LNCaP clone FGC (cell line): ENCODE measurements at places on chromosomes 3 and 15.

- no peak for DNase-seq
These were observed 14.7 kb upstream of the ATP2B2 start for GRCh38 chr3:10520072-10520471.

DNA sequence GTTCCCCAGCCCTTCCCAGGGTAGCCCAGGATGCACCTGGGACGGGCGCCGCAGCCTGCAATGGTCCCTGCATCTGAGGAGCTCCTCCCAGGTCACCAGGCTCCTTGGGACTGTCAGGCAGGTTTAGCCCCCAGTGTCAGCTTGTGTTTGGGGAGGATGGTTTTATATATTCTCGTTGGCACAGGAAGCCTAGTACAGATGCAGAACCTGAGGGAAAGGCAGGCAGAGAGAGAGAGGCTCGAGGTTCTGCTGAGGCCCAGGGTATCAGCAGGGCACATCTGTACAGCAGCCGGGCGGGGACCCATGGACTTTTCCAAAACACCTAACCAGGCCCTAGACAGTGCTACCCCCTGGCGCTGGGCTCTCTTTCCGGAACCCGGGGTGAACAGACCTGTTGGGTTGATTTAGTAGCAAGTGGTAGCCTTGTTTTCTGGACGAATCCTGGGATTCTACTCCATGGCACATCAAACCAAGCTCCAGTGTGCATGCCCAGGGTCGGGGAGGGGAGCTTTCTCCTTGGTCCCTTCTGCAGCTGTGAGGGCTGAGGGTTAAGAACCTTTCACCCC lies 8.6 kb downstream of the PAK6 start:
- no peak for DNase-seq

DNA sequence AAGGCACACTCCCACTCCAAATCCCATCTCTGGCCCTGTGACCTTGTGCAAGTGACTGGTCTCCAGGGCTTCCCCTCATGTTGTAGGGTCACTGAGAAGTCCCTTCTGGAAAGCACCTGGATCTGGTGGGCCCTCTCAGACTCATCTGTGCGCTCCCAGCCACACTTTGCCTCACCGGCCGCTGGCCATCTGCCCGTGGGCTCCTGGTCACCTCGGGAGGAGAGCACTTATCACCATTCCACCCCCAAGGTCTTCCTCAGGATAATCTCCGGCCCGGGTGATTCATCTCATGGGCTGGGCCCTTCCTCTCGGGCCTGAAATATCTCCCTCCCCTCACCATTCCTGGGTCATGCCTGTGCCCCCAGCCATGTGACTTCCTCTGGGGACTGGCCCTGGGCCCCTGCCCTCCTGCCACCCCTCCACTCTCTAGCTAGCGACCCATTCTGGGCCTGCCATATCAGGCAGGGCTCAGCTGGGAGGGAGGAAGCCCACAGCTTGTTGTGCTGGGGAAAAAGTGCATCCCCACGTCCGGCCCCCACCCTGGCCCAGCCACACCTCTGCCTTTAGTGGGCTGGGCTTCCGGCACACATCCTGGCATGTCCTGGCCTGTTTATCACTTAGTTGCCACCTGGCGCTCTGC lies 10.6 kb upstream of the WNT7A start:
- DNase-seq: no peak

GRCh38 chr3:171377859-171378258 lies 82.3 kb downstream of the TNIK start:
- no peak for DNase-seq

GRCh38 chr3:63950698-63951097 lies 38.5 kb upstream of the SCAANT1 start:
- DNase-seq: no peak

DNA sequence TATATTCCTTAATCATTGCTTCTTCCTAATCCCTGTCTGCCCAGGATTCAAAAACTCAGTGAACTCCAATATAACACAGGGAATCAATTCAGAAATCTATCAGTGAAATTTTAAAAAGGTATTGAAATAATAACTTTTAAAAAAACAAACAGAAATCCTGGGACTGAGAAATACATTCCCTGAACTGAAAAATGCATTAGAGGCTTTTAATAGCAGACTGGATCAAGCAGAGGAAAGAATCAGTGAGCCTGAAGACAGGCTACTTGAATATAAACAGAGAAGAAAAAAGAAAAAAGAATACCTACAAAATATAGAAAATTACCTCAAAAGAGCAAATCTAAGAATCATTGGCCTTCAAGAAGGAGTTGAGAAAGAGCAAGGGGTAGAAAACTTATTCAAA lies 54.7 kb downstream of the CEP70 start:
- no peak for DNase-seq

GRCh38 chr15:73633111-73633990 lies at the start of gene NPTN:
NPTN (minus strand) TSS chr15:73633389; CDS start chr15:73633215, 174 bp downstream.
- peak; percentile 83 for DNase-seq

DNA sequence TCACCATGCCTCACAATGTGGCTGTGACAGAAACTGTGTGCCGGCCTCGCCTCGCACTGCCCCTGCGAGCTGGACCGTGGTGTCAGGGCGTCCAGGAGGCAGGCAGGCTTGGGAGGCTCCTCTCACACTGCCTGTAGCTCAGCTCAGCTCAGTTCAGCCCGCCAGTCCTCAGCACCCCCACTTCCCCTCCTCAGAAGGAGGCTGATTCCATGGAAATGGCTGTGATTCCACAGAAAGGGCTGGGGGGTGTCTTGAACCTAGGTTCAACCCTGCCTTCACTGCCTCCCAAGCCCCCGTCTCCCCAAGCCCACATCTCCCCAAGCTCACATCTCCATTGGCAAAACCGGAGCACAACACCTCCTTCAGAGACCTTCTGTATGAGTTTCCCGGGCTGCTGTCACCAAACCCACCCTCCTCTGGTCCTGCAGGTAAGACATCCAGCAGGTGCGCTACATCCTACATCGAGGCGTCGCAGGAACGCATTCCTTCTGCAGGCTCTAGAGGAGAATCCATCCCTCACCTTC lies 94.0 kb downstream of the OCA2 start:
- DNase-seq: no peak

DNA sequence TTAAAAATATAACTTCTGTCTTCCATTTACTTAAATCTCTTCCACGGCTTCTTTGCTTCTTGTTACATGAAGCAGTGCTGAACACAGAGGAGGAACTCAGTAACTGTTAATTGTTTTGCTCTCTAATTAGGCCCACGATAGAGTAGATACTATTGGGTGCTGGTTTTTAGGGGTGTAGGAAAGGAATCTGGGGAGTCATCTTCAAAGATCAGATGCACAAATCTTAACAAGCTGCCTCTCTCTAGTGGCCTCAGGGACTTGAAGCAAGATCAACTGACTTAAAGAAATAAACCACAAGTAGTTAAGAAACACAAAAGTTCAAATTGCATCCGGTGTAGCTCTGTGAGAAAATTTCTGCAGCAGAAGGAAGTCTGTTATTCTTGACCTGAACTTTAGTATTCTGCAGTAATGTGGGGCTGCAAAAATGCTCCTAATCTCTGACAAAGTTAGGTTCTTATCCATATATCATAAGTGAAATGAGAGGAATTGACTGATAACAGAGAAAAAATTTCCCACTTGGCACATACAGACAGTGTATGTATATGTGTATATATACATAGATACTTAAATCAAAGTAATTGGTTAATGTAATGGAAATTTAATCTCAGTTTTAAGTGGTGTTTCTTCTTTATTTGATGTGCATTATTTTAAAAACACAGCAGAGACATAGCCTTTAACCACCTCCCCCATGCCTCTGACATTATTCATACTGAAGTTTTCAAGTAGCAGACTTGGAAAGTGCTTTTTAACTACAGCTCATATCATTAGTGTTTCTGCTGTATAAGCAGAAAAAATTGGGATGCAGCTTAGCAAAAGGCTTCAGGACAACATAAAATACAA lies 51.8 kb downstream of the CHST2 start:
- DNase-seq: no peak

- DNase-seq: no peak
These were observed 10.6 kb downstream of the ALAS1 start for GRCh38 chr3:52208556-52208955.

DNA sequence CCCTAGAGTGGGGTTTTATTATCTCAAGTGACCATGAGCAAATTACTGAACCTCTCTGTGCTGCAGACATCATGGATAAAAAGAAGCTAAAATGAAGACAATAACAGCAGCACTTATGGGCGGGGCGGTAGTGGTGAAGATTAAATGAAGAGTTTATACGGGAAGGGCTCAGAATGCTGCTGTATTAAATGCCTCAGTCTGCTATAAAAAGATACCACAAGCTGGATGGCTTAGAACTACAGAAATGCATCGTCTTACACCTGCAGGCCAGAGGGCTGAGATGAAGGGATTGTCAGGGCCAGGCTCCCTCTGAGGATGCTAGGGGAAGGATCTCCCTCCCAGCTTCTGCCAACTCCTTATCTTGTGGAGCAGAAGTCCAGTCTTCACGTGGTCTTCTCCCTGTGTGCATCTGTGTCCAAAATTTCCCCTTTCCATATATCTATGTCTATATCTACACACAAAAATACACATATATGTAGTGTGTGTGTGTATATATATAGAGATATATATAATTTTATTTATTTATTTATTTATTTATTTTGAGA lies 2.9 kb downstream of the ALG1L2 start:
- DNase-seq: no peak

DNA sequence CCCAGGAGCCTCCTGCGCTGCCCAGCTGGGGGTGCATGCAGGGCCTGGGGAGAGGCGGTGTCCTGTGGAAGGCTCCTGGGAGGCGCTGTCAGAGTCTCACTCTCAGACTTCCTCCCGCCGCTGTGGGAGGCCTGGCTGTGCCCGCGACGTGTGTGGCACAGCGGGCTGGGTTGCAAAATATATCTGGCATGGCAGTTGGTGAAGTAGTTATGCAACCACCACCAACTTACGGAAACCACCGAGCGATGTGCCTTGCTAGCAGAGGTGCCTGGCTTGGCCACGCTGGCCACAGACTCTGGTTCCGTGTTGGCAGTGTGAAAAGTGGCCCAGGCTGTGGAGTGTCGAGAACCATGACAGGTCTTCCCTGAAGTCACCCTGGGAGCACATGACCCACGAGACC lies 30.6 kb upstream of the GATA2 start:
- no peak for DNase-seq

GRCh38 chr15:23118208-23118607 lies 18.4 kb downstream of the GOLGA6L1 start:
- DNase-seq: no peak

GRCh38 chr3:179038216-179038898 lies 33.3 kb downstream of the ZMAT3 start:
- DNase-seq: no peak

DNA sequence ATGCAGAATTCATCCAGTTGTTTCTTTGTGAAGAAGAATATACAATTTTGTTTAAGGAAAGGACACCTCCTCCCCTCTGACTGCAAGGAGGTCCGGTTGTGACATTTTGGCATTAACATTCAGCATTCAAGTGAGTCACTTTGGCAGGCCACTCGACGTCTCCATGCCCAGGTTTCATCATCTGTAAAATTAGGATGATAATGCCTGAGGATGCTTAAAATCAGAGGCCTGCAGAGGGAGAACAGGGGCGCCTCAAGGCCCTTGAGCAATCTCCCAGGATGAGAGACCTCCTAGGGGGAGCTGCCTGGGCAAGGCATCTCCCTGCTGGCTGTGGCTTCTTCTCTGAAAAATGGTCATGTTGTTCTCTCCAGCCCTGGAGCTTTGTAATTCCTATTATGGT lies 236.0 kb downstream of the CACNA2D3 start:
- no peak for DNase-seq

GRCh38 chr3:109995377-109995776 lies 658.0 kb upstream of the DPPA4 start:
- DNase-seq: no peak

DNA sequence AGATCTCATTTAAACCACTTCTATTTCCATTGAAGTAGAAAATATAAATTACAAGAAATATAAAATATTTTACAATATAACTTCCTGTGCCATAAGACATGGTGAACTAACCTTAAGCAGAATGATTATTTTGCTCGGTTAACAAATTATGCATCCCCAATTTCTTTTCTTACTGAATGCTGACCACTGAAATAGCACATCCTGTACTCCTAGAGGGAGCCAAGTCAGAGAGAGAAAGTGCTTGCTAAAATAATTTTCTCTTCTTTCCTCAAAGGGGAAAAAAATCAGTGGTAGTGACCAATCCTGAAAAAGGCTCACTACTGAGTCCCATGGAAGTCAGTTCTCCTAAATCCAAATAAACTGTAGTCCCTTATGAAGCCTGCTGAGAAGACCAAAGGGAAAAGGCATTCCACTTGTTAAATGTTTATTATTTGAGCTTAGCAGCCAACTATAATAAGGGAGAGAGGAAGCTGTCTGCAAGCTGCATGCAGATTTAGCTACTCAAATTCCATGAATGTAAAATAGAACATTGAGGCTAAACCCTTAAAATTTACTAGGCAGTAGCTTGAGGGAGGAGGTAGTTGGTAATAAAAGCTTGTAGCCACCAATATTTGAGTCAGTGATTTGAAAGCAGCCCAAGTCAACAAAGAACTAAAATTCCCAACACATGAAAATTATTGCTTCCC lies 33.1 kb downstream of the CEP152 start:
- DNase-seq: no peak

GRCh38 chr3:60065227-60065868 lies 1015.5 kb upstream of the CFAP20DC start:
- DNase-seq: no peak

GRCh38 chr3:14798231-14798630 lies 20.5 kb upstream of the FGD5 start:
- DNase-seq: no peak

- no peak for DNase-seq
These were observed 84.9 kb downstream of the ARNT2 start for GRCh38 chr15:80489030-80489594.

- no peak for DNase-seq
These were observed 93.5 kb downstream of the RFX7 start for GRCh38 chr15:56150204-56150603.

GRCh38 chr3:139530717-139531116 lies 8.8 kb downstream of the RBP1 start:
- no peak for DNase-seq

DNA sequence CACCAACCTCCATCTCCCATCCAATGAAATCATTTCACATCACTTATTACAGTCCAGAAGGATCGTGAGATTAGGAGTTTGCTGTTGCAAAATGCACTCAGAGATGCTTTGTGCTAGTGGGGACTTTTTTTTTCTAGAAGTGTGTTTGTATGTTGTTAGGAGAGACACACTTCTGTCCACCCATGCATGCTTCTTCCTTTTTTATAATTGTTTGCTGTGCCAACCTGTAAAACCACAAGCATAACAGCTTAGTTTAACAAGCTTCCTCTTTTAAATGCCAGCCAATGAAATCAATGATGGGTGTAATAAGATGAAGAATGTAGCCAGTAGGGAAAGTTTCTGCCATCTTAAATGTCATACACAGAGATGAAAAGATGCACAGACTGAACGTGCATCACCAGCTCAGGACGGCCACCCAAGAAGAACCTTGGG lies 305.6 kb upstream of the STT3B start:
- DNase-seq: peak; percentile 89

DNA sequence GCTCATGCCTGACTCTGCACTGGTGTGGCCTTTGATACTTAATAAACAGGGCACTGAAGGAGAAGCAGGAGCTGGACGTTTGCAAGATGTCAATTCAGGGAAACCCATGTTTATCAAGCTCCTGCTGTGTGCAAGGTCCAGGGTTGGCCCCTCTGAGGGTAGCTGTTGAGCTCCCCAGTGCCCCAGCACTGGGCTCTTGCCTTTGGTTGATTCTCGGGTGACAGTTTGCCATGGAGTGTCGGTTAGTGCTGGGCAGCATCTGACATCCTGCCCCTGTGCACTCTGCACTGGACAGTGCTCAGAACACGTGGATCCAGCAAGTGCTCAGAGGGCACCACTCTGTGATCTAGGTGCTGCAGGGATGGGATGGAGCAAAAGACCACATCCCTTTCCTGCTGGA lies 7.3 kb downstream of the HDAC11 start:
- no peak for DNase-seq

- DNase-seq: peak; percentile 41
These were observed 70.7 kb downstream of the RPLP1 start for GRCh38 chr15:69523010-69524001.
